ENCODE measurements at places on chromosomes 6 and 20.

DNA sequence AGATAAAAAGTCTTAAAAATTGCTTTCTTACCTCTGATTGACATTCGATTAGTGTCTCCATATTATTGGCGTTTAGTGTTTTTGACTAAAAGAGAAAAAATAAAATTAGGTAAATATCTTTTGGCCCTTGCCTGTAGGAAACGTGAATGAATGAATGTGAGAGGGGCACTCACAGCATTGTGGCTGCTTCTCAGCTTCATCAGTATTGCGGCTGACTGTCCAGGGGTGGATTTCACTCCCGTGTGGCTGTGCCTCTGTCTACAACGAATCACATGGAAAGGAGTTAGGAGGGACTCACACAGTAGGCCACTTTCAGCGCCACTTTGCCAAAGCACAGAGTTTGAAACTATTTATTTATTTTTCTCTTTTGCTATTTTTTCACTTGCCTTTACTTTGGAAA, 844 bp downstream of the TAGAP start:
- DNase-seq: no peak

GRCh38 chr20:23242556-23243180, 107.9 kb upstream of the NXT1 start:
- no peak for DNase-seq

- no peak for DNase-seq
Observed at GRCh38 chr6:39114388-39114703, 640 bp downstream of the SAYSD1 start.

DNA sequence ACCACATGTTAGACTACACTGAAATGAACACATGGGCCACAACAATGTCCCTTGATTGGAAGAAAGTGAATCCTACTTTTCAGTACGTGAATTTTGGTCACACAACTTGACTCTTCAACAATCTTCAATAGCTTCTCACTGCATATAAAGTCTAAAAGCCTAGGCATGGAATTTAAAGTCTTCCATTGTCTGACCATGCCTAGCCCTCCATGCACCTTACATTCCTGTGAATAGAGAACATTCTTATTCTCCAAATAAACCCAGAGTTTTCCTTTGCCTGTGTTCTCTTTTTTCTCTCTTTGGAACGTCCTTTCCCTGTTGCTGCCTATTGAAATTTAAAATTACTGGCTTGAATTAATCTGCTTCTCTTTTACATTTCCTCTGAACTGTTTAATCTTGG, 207.5 kb downstream of the ASCC3 start:
- DNase-seq: no peak

Measured in left colon (tissue), 2 donors.